ENCODE measurements at places on chromosomes 3 and 15. TPM values are rescaled to one million over a fixed set of nuclear protein-coding genes. Genes with fewer than 3 reads are reported as not detected.

TM4SF4 gene
- not detected for total RNA-seq

C3orf70 gene
- 1.4 TPM for total RNA-seq

GOLGA8T gene
- not detected for total RNA-seq

NR1I2 gene
- total RNA-seq, result not detected

ATP13A4 gene
- total RNA-seq, result 0.50 TPM

ECE2 gene
- total RNA-seq, result not detected

STRIT1 gene
- not detected for total RNA-seq

MORC1 gene
- not detected for total RNA-seq

SUSD5 gene
- 4.1 TPM for total RNA-seq

CPN2 gene
- total RNA-seq, result not detected
